ENCODE measurements at places on chromosomes 4 and X.

DNA sequence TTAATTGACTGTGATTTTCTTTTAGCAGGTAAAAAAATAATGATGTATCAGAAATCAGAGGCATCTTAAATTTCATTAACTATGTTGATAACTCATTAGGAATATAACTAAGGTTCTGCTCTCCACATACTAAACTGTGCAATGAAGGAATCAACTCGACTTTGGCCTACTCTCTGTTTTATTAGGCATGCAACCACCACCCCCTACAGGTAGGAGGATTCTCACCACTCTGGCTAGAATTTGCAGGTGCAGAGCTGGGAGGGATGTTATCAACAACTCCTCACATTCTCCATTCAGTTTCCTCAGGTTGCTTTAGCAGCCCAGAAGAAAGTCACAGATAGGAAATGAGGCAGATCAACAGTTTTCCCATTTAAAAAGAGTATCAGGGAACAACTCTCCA is 160.1 kb downstream of the COX18 start:
- no peak for ATAC-seq

DNA sequence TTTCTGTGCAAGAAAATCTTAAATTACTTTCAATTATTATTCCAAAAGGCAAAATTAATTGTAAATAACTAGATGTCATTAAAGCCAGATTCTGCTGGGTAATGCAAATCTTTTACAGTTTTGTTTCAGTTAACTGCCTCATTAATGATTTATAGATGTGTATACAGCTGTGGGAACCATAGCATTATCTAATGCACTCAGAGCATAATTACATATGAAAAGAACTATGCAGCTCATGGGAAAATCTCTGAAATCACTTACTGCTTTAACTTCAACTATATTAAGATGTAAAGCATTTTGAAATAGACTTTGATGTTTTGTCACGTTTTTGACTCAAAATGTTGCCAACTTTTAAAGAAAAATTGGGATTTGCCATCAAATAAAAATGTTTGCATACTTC is 630.3 kb upstream of the KLHL4 start:
- ATAC-seq, result no peak

DNA sequence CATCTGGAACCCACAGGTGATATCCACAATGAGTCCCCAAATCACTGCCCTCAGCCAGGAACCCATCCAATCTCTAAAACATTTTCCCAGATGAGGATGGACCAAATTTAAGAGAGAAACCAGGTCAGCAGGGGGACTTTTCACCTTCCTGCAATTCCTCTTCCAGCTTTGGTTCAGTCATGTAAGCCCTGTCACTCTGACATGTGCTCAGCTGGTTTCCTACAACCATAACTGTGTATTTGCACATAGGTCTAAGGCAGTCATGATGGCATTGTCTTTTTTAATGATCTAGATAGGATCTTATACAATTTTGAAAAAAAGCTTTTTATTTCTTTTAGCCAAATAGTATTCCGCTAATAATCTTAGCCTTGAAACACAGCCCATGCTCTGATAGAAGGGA is 6.5 kb downstream of the CXXC4 start:
- no peak for ATAC-seq

DNA sequence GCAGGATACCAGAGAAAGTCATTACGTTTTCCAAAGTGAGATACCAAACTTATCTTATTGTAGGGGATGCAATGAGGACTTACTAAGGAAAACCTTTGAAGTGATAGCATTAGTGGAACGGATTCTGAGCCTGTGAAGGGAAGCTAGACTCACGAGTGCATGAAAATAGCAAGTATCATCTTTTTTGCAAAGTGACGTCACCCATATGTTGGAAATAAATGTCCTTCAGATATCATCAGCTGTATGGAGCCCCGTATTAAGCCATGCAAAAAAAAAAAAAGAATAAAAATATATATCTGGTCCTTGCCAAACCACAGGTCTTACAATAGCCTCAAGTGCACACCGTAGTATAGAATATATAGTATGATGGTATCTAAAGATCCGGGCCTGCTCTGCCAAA is 46.8 kb upstream of the ITM2A start:
- ATAC-seq, result no peak

DNA sequence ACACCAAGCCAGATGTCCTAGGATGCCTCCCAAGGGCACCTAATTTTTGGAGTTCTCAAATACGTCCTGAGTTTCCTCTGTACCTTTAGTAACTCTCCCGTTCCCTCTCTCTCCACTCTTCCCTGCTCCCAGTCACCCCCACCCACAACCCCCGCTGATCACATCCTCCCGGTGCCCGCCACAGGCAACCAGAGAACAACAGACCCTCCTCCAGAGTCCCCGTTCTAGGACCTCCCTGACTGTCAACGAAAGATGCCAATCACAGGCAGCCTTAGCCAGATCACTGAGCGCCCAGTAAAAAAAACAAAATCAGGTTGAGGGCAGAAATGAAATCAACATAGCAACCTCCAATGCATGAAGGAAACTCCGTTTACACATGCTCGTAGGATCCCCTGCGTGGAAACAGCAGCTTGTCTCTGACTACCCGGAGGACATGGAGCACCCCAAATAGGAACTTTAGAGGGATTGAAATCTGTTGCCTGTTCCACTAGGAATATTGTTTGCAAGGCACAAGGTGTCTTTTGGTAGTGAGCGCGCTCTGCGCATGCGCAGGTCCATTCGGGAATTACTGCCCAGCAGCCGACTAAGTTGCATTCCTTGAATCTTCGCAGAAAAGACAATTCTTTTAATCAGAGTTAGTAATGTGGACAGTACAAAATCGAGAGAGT is at the start of gene GABRB1:
TSS of gene GABRB1 (plus strand) at position 557 of the 668 bp plus-strand sequence.
- ATAC-seq, result no peak

DNA sequence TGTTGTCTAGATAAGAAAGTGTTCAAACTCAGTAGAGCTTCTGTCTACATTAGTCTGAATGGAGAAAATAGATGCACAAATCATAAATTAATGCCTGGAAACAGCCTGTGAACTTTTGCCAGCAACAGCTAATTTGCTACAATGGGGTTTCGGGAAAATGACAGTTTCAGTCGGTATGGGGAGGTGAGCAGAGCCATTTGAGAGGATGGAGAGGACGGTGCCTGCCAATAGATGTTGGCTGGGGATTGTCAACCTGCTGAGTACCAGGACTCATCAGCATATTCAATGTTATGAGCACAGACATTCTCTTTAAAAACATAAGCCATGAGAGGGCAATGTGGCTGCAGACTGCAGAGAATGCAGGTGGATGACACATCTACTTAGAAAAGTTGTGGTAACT is 230.3 kb upstream of the PCDH18 start:
- no peak for ATAC-seq

All from esophagus mucosa (tissue), 1 donor.